ENCODE measurements at places on chromosomes 2 and 18. TPM values are rescaled to one million over a fixed set of nuclear protein-coding genes. Genes with fewer than 3 reads are reported as not detected.

FOXD4L1 gene
- not detected for total RNA-seq

DNA sequence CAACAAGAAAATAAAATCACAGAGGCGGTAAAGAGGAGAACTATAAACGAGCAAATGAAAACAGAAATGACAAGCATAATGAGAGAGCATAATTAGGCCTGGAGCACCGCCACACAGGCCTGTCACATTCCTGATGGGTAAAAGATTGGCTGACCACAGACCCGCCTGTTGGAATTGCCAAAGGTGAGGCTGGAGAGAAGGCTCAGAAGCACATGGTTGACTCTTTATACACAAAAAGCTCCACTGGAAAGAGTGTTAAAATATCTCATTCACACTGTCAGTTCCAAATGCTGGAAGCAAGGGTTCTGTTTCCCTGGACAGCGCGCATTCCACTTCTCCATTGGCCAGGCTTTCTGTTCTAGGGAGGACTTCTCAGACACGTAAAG is 5.9 kb upstream of the LGALSL start:
- no peak for DNase-seq

DNA sequence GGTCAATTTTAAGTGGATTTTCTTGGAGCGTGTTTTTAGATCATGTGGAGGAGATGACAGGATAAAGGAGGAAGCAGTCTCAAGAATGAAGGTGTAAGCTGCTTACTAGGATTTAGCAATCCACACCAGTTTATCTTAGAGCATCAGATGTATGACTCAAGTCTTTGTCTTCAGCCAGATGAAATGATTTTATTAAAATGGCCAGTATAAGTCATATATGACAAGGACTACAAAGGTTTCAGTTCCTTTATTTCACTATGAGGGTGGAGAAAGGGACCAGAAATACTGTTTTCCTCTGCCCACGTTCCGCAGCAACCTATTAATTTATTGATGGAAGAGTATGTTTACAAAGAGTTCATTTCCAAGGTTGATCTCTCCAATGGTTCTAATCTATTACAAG is 970.5 kb upstream of the SLC39A10 start:
- DNase-seq = no peak

TEKT4 gene
- total RNA-seq = not detected

EDAR gene
- 7.1 TPM for total RNA-seq

- DNase-seq = no peak
Observed at GRCh38 chr2:229780856-229781773, 66.8 kb upstream of the DNER start.

DNA sequence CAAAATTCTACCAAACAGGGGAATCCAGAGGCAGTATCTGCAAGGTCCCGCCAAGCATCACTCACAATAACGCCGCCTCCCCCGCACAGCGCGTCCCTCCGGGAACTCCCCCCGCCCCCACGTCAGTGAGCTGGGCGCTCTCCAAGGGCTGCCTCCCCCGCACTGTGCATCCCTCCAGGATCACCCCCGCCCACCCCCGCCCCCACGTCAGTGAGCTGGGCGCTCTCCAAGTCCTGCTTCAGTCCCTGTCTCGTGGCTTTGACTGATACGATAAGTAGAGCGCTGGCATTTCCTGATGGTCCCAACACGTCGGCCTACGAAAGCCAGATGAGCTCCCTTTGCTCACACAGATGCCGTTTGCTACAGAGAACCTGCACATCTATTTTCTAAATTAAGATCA is 130.7 kb upstream of the TPO start:
- no peak for DNase-seq

- DNase-seq = no peak
Observed at GRCh38 chr2:157868993-157869392, 7.1 kb downstream of the ACVR1 start.

DNA sequence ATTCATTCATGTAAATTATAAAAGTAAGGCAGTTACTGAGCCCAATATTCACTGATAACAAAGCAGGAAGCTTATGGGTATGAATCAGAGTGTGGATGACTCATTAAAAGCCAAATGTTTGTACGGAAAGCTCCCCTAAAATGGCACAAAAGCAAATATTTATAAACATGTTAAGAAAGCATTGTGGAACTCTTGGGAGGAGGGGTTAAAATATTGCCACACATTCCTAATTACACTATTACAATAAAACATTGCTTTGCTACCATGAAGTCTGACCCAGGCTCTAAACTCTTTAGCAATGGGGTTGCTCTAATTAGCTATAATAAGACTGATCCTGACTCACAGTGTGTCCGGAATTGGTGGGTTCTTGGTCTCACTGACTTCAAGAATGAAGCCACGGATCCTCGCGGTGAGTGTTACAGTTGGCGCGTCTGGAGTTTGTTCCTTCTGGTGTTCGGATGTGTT is 110.9 kb downstream of the NAB1 start:
- DNase-seq = no peak

DNA sequence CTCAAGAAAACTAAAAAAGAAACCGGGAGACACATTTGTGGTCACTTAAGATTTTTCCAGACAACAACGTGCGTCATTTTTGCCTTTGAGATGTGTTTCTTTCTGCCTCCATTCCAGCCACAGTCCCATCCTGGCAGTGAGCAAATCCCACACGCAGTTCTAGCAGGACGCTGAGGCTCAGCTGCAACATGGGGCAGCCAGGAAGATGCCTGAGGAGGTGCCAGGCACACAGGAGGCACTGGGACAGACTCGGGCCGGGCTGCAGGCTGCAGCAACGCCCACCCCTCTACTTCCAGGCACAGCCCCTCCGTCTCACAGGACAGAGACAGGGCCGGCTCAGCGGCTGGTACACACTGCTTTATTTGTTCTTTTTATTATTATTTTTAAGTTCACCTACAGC is 13.1 kb downstream of the KLF11 start:
- no peak for DNase-seq

- DNase-seq = peak; percentile 42
Observed at GRCh38 chr2:85992611-85993010, 103.8 kb upstream of the ST3GAL5 start.

DNA sequence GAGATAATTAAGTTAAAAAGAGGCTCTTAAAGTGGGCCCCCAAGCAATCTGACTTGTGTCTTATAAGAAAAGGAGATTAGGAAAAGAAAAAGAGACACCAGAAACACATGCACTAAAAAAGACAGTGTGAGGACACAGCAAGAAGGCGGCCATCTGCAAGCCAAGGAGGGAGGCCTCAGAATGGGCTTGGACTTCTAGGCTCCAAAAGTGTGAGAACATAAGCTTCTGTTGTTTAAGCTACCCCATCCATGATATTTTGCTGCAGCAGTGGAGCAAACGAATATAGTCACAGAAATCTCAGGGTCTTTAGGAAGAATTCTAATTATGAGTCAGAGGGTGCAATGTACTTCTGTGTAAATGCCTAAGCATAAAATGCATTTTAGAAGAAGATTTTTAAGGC is 399.3 kb upstream of the MMADHC start:
- no peak for DNase-seq

- DNase-seq = no peak
Observed at GRCh38 chr2:203062126-203062525, 47.5 kb downstream of the NBEAL1 start.

CYRIA gene
- total RNA-seq = 1.3 TPM

- DNase-seq = no peak
Observed at GRCh38 chr2:24276349-24276899, 83.9 kb downstream of the ITSN2 start.

CTDP1 gene
- 33.9 TPM for total RNA-seq

DNA sequence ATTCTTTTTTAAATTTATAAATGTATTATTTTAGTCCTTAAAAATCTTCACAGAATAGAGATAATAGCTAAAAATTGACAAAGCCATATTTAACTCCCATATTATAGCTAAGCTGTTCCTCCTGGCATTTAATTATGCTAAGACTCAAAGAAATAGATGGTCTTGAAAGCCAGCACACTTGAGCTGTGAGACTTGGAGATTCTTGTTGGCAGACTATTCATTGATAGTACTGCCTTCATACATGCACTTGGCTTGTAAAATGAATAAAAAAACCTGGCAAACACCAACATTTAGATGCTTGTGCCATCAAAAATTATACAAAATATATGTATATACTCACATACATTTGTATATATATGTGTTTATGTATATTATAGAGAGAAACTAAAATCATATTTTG is 9.7 kb upstream of the LDAH start:
- DNase-seq = no peak

DNA sequence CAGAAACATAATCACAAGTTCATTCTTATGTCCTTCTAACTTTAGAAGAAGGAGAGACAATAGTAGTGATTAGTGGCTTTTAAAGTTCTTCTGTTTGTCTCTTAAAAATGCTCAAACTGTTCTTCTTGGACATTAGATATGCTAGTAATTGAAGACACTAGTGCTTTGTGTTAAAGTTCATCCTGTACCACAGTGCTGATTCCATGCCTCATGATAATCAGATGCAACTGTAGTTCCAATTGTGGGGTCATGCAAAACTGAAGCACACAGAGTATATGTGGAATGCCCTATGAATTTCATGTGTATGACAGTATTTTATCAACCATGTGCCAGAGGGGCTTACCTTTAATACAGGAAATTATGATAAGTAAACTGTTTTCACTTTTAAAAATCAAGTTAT is 11.4 kb upstream of the KCNJ13 start:
- no peak for DNase-seq

ACADL gene
- 2.7 TPM for total RNA-seq

DNA sequence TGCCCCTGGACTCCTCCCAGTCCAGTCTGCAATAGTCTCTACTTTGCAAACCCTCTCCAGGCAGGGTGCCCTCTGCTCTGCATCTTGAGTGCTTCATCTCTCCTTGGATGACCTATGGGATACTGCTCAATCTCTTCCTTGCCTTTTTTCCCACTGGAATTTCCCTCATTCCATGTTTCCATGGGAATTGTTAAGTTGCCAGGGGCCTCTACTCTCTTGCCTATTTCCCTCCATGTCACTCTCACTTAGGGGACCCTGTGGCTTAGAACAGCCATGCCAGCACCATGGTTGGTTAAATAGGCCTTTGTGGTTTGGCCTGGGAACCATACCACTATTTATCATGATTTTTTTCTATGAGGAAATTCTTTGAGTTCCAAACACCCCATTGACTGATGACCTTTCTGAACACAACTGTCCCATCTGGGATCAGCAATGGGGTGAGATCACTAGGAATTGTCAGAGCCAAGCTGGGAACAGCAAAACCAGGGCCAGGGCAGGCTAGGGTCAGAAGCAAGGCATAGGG is 91.4 kb upstream of the RBMS1 start:
- DNase-seq = no peak

- no peak for DNase-seq
Observed at GRCh38 chr18:58983260-58984155, 118.8 kb downstream of the ZNF532 start.

CENPA gene
- total RNA-seq = 3.2 TPM

ANKRD30BL gene
- not detected for total RNA-seq

DNA sequence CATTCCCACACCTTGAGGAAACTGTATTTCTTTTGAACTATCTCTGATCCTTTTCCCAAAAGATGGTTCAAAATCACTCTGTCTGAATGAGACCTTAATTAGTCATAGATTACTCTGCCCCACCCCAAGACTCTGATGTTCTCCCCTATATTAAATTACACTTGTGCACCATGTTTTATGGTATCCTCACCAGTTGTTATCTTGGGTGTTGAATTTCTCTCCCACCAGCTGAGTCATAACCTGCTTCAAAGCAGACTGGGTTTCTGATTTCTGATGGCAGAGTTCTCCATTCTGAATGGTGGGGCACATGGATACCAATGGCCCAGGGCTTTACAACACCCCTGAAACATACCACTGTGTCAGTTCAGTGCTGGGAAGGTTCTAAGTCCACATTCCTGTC is 15.0 kb downstream of the CDH20 start:
- DNase-seq = no peak

UGT1A3 gene
- 0.30 TPM for total RNA-seq

FAM161A gene
- total RNA-seq = 1.7 TPM

SH3BP4 gene
- 37.8 TPM for total RNA-seq

DNA sequence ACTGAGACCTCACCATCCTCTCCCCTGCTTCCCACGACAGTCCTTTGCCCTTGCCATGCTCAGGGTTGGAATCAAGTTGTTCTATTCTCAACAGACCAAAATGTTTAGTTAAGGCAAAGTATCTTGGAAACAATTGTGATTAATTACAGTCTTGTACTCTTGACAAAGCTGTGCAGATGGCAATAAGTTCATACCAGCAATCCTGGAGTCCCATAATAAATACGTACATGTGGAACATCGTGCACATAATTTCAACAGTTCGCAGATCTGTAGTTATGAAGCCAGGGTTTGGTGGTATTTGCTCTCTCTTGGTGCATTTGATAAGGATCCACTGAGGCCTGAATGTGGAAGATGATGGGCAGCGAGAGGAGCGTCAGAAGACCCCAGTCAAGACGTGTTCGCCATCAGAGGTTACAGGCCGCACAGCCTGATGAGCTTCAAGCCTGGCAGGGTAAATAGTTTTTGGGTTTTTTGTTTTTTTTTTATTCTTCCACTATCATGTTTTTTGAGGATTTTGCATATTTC is 52.9 kb upstream of the EML6 start:
- DNase-seq = no peak

GRCh38 chr18:245282-245847 is 22.5 kb downstream of the THOC1 start:
- no peak for DNase-seq

- no peak for DNase-seq
Observed at GRCh38 chr2:47767497-47767844, 15.5 kb upstream of the MSH6 start.

DNA sequence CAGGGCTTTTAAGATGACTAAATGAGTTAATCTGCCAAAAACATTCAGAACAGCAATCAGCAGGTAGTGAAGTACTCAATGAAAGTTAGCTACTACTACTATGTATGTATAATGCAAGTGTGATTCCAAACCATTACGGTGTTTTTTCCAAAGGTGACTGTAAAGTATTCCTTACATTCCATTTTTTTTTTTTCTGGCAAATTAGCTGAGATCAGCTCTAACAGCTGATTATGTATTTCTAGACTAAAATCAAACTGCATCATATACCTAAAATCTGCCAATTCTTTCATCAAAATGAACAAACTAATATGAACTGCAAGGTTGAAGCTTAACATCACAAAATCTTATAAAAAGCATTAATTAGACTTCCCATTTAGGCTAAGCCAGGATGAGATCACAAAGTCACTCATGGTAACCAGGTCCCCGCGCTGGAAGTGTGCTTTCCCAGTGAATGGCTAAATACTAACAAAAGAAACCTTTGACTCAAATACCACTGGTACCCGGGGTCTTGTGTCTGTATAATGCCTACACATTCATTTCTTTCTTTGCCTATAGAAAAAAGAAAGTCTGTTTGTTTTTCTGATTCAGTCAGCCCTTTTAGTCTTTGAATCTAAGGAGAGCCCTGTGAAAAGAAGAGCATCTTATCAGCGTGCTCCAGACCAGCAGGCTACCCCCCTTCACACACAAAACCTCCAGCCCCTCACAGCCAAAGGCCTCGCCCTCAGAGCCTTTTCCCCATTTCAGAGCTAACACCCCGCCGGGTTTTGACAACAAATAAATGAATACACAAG is 88.3 kb downstream of the RBMS1 start:
- DNase-seq = no peak

PDCL3 gene
- 20.5 TPM for total RNA-seq
